NCI-H2081 treated with DMSO at 0.1 percent for 48 hours (cell line): ENCODE measurements at places on chromosomes 5 and 9.

DNA sequence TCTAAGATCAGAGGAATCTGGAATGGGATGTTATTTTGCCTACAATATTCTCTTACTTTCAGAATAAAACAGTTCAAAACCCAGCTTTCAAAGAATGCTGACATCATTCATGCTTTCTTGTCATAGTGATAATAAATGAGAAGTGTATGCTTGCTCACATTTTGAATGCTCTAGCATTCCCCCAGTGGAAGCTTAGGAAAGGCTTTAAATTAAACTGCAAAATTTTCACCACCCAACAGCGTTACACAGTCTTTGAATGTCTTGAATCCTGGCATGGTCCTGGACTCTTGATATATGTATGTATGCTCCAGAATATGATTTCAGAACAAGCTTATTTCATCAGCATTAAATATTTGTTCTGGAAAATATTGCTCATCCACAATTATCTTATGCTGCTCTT is 964.3 kb upstream of the NUDT12 start:
- DNase-seq: no peak

GRCh38 chr9:135683401-135684034 is 15.8 kb downstream of the SOHLH1 start:
- DNase-seq: no peak

GRCh38 chr9:112084334-112084733 is 90.8 kb downstream of the SUSD1 start:
- no peak for DNase-seq

DNA sequence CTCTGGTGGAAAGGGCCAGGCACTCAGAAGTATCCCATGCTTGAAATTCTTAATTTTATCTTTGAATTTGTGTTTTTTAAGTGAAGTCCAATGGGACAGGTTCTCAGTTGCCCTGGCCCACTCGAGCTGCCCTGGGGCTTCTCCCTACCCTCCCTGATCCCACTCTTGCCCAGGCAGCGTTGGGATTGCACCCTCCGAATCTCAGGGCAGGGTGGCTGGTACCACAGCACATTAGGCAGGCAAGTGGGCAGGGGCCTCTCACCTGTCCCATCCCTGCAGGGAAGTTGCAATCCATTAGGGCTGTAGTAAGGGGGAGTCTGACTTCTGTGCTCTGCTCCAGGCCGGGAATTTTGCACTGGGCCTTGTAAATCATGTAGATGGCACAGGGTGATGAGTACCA is 2.7 kb downstream of the RUFY1 start:
- DNase-seq: no peak

DNA sequence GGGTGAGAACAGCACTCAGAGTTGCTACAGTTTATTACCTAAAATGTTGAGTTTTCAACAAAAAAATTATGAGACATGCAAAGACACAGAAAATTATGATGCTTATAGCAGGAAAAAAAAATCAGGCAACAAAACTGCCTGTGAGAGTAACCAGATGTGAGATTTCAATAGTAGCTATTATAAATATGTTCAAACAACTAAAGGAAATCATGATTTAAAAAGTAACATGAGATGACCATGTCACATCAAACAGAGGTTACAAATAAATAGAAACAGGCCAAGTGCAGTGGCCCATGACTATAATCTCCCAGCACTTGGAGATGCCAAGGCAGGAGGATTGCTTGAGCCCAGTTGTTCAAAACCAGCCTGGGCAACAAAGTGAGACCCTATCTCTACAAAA is 12.1 kb upstream of the RIMOC1 start:
- no peak for DNase-seq

- DNase-seq: no peak
These were observed 1205.2 kb upstream of the DMAC1 start for GRCh38 chr9:9004810-9005209.

GRCh38 chr9:87662808-87663528 is 63.0 kb upstream of the CTSL start:
- DNase-seq: no peak
